Fibroblast of lung (primary cell): ENCODE measurements at places on chromosomes 2 and 18.

DNA sequence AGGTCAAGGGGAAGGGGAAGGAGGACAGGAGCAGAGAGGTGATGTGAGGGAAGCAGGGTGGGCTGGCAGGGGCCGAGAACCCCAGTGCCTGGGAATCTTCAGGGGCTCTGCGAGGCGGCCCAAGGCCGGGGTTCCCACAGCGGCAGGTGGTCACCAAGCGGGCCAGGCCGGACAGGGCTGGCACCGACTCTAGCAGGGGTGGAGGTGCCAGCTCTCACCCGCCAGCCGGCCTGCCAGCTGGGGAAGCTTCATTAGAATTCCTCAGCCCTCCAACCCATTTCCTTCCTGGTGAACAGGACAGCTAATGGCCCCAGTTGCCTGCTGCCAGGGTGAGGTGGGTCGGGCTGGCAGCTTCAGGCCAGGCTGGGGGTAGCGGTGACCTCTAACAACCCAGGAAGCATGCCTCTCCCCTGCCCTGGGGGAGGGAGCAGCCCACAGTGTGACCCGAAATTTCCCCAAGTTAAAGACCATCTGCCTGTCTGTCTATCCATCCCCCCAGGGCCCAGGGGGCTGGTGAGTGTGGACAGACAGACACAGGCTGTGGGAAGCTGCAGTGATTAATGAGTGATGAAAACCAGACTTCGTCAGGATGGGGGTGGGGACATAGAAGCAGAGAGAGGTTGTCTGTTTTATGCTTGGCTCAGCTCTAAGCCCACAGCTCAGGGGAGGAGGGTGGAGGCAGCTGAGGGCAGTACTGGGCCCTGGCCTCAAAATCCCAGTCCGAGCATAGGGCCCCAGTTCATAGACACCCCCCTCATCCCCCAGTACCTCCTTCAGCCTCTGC is 144.1 kb downstream of the ZFP36L2 start:
- DNase-seq = peak; percentile 86

GRCh38 chr2:44844651-44845270 is 96.7 kb upstream of the SIX3 start:
- DNase-seq = no peak

DNA sequence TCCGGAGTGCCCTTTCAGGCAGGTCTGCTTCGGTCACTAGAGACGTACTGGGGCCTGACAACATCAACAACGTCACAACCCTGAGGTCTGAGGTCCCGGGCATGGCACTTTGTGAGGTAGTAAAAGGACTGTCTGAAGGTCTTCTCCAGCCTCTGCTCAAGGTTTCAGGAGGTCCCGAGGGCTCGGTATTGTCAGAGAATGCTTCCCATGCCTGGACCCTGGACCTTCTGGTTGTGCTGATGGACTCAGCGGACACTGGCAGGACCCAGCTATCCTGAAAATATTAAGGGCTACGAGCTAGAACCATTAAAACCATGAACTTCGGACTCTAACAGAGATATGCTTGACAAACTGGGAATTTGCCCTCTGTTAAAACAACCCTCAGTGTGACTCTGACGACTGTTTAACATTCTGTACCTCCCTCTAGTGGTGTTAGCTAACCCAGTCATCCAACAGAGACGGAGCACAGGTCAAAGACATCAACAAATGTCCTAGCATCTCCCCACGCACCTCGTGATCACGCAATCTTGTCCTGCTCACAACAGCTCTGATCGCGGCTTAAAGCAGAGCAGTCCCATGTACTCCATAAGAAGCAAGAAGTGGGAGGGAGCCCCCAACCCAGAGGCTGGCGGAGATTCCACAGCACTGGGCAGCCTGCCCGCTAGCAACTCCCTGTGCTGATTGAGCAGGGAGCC is 96.5 kb downstream of the CCDC93 start:
- DNase-seq = no peak

GRCh38 chr2:20953146-20953824 is 90.6 kb downstream of the APOB start:
- no peak for DNase-seq

DNA sequence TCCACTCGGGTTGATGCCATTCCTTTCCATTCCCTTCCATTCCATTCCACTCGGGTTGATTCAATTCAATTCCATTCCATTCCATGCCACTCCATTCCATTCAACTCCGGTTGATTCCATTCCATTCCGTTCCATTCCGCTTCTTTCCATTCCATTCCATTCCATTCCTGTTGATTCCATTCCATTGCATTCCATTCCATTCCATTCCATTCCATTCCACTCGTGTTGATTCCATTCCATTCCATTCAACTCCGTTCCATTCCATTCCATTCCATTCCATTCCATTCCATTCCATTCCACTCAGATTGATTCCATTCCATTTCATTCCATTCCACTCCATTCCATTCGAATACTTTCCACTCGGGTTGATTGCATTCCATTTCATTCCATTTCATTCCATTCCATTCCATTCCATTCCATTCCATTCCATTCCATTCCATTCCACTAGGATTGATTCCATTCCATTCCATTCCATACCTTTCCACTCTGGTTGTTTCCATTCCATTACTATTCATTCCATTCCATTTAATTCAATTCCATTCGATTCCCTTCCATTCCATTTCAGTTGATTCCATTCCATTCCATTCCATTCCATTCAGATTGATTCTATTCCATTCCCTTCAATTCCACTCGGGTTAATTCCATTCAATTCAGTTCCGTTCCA is 1141.8 kb downstream of the RPIA start:
- no peak for DNase-seq

DNA sequence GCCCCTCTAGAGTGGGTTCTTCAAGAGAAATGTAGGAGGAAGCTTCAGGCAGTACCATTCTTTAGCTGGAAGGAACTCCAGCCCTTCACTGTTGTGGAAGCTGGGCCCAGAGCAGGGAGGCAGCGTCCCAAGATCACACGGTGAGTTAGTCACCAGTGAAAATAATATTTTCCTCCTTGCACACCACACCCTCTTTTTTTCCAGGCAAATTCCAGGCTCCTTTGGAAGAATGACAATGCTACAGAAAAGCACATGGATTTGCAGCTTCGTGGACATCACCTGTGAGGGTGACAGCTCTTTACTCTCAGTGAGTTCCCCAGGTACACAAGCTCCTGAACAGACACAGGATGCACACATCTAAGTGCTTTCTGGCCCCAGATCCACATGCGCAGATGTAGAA is 157.1 kb downstream of the COL6A3 start:
- DNase-seq = peak; percentile 79

DNA sequence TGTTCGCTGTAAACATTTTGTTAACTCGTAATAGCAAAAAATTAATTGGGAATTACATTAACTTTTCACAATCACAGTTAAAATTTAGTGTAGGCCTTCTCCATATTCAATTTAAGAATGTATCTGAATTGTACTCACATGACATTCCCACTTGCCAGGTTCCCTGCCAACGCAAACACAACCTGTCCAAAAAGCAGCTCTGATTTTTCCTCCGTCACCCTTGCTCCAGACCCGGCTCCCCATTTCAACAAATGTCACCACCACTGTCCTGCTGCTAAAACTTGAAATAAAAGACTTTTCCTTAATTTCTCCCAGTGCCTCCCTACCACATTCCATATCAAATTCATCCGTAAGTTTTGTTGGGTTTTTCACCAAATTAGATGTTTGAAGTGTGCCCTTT is 120.3 kb downstream of the PIEZO2 start:
- no peak for DNase-seq

GRCh38 chr2:199471443-199472057 is 13.8 kb upstream of the SATB2 start:
- DNase-seq = peak; percentile 42

- no peak for DNase-seq
These were observed 57.8 kb upstream of the CYP26B1 start for GRCh38 chr2:72205504-72205881.

- DNase-seq = peak; percentile 90
These were observed 45.2 kb upstream of the GLS start for GRCh38 chr2:190835303-190835930.

GRCh38 chr18:35174093-35174731 is 66.6 kb upstream of the ZNF397 start:
- DNase-seq = no peak

GRCh38 chr18:9536354-9537152 is 61.2 kb downstream of the RALBP1 start:
- DNase-seq = no peak

DNA sequence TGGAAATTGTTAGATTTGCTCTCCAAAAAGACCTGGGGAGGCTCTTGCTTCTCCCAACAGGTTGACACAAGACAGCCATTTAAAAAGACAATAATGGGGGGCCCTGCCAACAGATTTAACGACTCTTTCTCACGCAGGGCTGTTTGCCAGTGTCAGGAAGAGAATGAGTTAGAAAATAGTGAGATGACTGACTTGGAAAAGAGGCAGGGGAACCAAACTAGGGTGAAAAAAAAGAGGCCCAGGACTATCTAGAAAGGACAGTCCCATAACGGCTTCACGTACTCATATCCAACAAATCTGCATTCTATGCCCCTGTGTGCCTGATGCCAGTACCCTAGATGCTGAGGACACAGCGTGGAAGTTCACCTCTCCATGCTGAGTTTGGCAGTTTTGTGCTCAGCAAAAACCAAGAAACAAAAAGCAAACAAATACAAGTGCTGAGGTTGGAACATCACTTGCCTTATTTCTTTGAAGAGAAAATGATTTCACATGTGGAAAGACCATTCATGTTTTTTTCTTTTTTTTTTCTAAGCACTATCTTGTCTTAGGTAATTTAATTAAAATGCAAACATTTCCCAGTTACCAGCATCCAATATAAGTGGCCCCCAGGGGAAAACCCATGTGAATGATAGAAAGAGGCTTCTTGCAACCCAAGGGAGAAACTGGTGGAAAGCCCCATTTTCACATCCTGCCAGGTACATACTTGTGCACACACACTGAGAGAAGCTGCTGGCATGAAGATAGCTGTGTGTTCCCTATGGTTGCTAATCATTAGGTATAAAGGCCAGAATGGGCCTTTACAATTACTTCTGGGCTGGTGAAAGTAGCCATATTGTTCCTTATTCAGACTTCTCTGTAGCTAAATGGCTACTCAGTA is 10.6 kb upstream of the WIPF1 start:
- DNase-seq = no peak

GRCh38 chr2:47058003-47058931 is 96.8 kb downstream of the STPG4 start:
- no peak for DNase-seq

- DNase-seq = no peak
These were observed 6.6 kb downstream of the GKN2 start for GRCh38 chr2:68946117-68946516.

GRCh38 chr2:9813312-9814128 is 29.8 kb upstream of the TAF1B start:
- peak; percentile 38 for DNase-seq

DNA sequence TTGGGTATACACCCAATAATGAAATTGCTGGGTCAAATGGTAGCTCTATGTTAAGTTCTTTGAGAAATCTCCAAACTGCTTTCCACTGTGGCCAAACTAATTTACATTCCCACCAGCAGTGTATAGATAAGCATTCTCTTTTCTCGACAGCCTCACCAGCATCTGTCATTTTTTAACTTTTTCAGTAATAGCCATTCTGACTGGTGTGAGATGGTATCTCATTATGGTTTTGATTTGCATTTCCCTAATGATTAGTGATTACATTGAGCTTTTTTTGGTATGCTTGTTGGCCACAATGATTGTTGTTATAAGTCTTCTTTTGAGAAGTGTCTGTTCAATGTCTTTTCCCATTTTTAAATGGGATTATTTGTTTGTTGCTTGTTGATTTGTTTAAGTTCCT is 50.4 kb upstream of the EPAS1 start:
- DNase-seq = no peak

DNA sequence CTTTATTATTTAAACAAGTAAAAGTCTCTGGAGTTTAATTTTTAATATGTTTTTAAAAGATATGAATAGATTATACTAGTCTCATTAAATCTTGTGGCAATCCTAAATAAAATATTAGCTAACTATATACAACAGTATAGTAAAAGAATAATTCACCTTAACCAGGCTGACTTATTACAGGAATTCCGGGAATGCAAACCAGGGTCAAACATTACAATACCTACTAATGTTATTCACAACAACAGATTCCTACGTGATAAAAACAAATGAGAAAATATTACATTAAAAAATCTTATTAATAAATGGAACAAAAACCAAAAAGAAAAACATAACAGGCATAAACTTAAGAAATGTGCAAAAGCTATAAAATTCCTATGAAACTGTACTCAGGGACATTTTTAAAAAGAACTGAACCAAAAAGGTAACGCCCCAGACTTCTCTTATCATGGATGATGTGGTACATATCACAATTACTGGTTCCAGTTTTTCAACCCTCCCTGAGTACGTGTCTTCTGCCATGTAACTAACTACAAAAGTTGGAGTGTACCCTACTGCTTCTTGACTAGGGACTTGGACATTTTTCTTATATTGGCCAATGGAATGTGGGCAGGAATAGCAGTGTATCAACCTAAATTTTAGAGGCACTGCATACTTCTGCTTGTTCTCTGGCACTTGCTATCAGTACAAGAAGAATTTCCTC is 20.2 kb downstream of the TTC21B start:
- DNase-seq = peak; percentile 6

DNA sequence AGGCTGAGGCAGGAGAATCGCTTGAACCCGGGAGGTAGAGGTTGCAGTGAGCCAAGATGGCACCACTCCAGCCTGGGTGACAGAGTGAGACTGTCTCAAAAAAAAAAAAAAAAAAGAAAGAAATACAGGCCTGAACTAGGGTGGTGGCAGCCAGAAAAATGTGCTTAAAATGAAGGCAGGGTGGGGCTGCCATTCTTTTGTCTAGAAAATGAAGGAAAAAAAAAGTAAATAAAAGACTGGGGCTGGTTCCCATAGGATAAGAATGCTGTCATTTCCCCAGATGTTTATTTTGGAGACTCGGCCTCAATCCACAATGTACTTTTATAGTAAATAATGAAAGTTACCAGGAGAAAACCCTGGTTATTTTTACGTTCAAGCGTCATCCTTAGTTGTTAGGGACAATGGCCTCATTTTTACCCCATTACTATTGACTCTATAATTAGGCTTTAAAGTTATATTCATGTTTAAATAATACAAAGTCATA is 58.9 kb downstream of the ATP8B1 start:
- peak; percentile 53 for DNase-seq

DNA sequence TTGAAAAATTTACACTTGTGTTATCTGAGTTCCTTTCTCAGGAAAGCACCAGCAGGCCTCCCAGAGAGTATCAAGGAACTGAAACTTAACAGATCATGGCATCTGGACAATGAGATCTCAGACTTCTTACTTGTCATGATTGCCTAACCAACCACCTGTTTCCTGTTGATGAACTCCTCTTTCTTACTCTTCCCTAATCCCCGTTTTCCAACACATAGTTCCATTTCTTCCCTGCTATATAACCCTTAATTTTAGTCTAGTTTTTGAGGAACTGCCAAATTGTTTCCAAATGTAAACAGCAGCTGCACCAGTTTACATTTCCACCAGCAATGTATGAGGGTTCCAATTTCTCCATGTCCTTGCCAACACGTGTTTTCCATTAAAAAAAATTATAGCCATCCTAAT is 6.1 kb upstream of the FAM171B start:
- peak; percentile 7 for DNase-seq

- DNase-seq = no peak
These were observed 25.7 kb upstream of the GATA6 start for GRCh38 chr18:22143347-22144340.
